B cell (primary cell): ENCODE measurements at places on chromosomes 12 and 14. TPM values are rescaled to one million over a fixed set of nuclear protein-coding genes. Genes with fewer than 3 reads are reported as not detected.
A peak's percentile ranks its signal among the peaks of the same experiment; 100 is the strongest.

DNA sequence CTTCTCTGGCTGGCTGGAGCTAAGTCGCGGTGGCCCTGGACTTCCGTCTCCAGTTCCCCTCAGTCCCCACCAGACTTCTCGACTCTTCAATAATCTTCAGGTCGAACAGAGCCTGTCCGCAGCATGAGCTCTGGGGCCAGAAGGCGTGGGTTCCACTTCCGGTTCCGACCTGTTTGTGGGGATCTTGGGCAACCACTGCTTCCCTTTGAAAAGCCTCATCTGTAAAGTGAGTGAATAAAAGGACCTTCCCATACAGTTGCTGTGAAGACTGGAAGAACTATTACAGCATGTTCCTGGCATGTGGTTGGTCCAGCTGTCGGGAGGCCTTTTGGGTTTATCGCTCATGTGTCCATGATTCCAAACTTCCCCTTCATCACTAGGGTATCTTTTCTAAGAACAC lies 19.4 kb downstream of the ADGRD1 start:
- no peak for DNase-seq

GRCh38 chr14:55353686-55354467 lies 57.8 kb downstream of the ATG14 start:
- DNase-seq: no peak

GRCh38 chr14:104387022-104388010 lies 192.2 kb upstream of the C14orf180 start:
- peak; percentile 35 for DNase-seq

GRCh38 chr12:121678716-121679300 lies 9.4 kb upstream of the MORN3 start:
- DNase-seq: no peak

- peak; percentile 55 for DNase-seq
Measured at GRCh38 chr12:13537623-13538022, 341.1 kb downstream of the EMP1 start.

DNA sequence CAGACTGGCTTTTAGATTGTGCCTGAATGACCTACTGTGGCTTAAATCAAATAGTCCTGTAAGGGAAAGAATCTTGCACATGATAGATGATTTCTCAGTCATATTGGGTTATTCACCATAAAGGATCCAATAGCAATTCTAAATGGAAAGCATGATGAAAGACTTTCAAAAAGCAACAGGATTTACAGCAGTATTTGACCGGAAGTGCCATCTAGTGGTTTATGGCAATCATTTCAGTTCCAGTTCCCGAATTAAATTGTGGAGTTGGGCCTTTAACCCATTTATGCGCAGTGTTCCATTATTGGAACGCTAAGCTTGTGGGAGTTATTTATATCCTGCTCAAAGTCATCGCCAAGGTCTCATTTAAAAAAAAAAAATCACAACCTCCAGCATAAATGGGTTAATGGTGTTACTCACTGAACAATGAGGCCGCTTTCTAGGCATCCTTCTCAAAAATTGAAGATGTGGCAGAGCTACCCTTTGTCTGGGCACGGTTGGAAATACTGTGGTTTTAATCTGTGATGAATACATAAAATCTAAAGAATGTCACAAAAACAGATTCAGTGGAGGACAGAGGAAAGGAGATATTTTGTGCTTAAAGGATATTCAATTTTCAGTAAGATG lies 60.8 kb upstream of the REP15 start:
- peak; percentile 15 for DNase-seq

MFAP5 gene
- 0.94 TPM in 1 of 2 replicates, not detected in the other for total RNA-seq

POTEG gene
- total RNA-seq: not detected in 2 replicates

CTDSP2 gene
- total RNA-seq: 203 and 209 TPM in 2 replicates
